GM23248 (cell line): ENCODE measurements at places on chromosomes 7 and 10. TPM values are rescaled to one million over a fixed set of nuclear protein-coding genes. Genes with fewer than 3 reads are reported as not detected.

The PPP3CB gene
- 29.5 and 37.6 TPM in 2 replicates for total RNA-seq

The LRGUK gene
- 0.13 TPM in 1 of 2 replicates, not detected in the other for total RNA-seq

The IL6 gene
- 15.3 and 18.7 TPM in 2 replicates for total RNA-seq

The AP1S1 gene
- 198 and 236 TPM in 2 replicates for total RNA-seq

The TMEM270 gene
- not detected in 2 replicates for total RNA-seq

The CH25H gene
- 25.2 and 34.9 TPM in 2 replicates for total RNA-seq

The SLC26A5 gene
- not detected in 2 replicates for total RNA-seq

The LEP gene
- total RNA-seq = 0.22 TPM in 1 of 2 replicates, not detected in the other

The TSPAN33 gene
- total RNA-seq = 0.76 TPM in 2 replicates

The CCL24 gene
- not detected in 2 replicates for total RNA-seq

The STEAP1 gene
- 97.7 and 120 TPM in 2 replicates for total RNA-seq

The MOGAT3 gene
- not detected in 2 replicates for total RNA-seq

DNA sequence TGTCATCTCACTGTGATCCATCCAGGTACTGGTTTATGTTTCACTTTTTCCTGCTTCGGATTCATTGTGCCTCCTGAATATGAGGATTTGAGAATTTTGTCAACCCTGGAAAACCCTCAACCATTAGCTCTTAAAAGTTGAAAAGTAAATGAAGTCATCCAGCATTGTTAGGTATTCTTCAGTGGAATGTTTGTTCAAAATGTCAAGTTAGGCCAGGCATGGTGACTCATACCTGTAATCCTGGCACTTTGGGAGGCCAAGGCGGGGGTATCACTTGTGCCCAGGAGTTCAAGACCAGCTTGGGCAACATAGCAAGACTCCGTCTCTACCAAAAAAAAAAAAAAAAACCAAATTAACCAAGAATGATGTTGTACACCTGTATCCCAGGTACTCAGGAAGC is 222.1 kb downstream of the NSUN6 start:
- no peak for DNase-seq
- no peaks in the 10 kb centered on the region for H3K36me3 ChIP-seq

GRCh38 chr10:18224626-18225445 is 84.6 kb downstream of the CACNB2 start:
- H3K27ac ChIP-seq = no peak overlapping the region
- H3K36me3 ChIP-seq = no peaks in the 10 kb centered on the region
- no peak overlapping the region for H3K4me3 ChIP-seq
- DNase-seq = no peak

GRCh38 chr10:124279298-124279697 is 139.4 kb downstream of the OAT start:
- no peaks in the 10 kb centered on the region for H3K4me1 ChIP-seq
- no peak overlapping the region for H3K27ac ChIP-seq
- no peaks in the 10 kb centered on the region for H3K36me3 ChIP-seq
- no peak for DNase-seq
- H3K4me3 ChIP-seq = no peak overlapping the region
- no peaks in the 10 kb centered on the region for H3K27me3 ChIP-seq

GRCh38 chr7:24883622-24884013 is 96.4 kb downstream of the OSBPL3 start:
- H3K27ac ChIP-seq = peak overlapping the region; percentile 62
- DNase-seq = no peak

GRCh38 chr10:84531396-84531795 is 203.0 kb downstream of the CCSER2 start:
- DNase-seq = peak; percentile 42
- H3K4me3 ChIP-seq = no peak overlapping the region
- H3K4me1 ChIP-seq = peaks cover 6% of the 10 kb centered on the region; the same call in 1 of the 2 replicates
- H3K36me3 ChIP-seq = no peaks in the 10 kb centered on the region
- no peak overlapping the region for H3K27ac ChIP-seq

GRCh38 chr10:22325272-22326144 is 4.6 kb downstream of the BMI1 start:
- peaks cover 37% of the 10 kb centered on the region for H3K36me3 ChIP-seq
- peak overlapping the region; percentile 65 for H3K27ac ChIP-seq
- DNase-seq = peak; percentile 89
- H3K4me1 ChIP-seq = peaks cover 35% of the 10 kb centered on the region
- peak overlapping the region; percentile 80 for H3K4me3 ChIP-seq
- 0 out of 2 replicates have a peak, but pooled peaks cover 5% of the 10 kb centered on the region for H3K27me3 ChIP-seq

DNA sequence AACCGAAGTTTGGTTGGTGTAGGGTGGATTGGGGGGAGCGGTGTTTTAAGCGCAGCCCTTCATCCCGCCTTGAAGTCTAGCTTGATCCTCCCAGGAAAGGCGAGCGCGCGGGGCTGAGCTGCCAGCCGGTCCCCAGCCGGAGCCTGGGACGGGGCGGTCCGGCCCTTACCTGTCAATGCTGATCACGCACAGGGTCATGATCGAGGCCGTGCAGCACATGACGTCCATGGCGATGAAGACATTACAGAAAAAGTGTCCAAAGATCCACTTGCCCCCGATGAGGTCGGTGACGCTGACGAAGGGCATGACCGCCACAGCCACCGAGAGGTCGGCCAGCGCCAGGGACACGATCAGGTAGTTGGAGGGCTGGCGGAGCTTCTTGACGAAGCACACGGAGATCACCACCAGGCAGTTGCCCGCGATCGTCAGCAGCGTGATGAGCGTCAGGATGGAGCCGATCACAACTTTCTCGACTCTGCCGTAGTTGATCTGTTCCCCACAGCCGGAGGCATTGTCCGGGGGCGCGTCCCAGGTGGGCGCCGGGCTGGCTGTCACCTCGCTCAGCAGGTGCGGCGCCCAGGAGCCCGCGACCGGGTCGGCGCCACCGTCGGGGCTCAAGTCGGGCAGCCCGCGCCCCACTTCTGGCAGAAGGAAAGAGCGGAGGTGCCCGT is 740 bp downstream of the HTR7 start:
- H3K36me3 ChIP-seq = no peaks in the 10 kb centered on the region
- no peak overlapping the region for H3K27ac ChIP-seq
- H3K4me3 ChIP-seq = peak overlapping the region; percentile 80

- no peak overlapping the region for H3K27ac ChIP-seq
- H3K4me3 ChIP-seq = no peak overlapping the region
- no peaks in the 10 kb centered on the region for H3K36me3 ChIP-seq
- peak; percentile 42 for DNase-seq
- no peaks in the 10 kb centered on the region for H3K4me1 ChIP-seq
- no peaks in the 10 kb centered on the region for H3K27me3 ChIP-seq
These were observed 6.9 kb downstream of the PRKAR2B start for GRCh38 chr7:107051376-107051775.

DNA sequence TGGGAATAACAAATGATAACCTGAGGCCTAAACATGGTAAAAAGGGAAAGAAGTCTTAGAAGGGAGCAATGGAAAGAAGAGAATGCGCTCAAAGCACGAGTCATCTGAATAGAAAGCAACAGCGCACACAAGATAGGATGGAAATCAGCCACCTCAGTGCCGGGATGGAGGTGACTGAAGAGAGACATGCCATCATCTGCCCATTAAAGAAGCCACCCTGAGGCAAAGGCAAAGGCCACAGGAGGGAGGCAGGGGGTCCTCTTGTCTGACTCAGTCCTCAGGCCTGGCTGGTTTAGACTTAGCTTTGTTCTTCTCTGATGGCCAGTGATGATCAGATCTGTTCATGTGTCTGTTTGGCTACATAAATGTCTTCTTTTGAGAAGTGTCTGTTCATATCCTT is 180.6 kb downstream of the CHCHD3 start:
- no peaks in the 10 kb centered on the region for H3K27me3 ChIP-seq
- H3K36me3 ChIP-seq = no peaks in the 10 kb centered on the region
- H3K4me1 ChIP-seq = no peaks in the 10 kb centered on the region
- no peak overlapping the region for H3K27ac ChIP-seq

- H3K27me3 ChIP-seq = no peaks in the 10 kb centered on the region
- H3K4me1 ChIP-seq = peaks cover 39% of the 10 kb centered on the region
- DNase-seq = peak; percentile 87
These were observed 489 bp downstream of the MAP3K8 start for GRCh38 chr10:30434273-30435072.

DNA sequence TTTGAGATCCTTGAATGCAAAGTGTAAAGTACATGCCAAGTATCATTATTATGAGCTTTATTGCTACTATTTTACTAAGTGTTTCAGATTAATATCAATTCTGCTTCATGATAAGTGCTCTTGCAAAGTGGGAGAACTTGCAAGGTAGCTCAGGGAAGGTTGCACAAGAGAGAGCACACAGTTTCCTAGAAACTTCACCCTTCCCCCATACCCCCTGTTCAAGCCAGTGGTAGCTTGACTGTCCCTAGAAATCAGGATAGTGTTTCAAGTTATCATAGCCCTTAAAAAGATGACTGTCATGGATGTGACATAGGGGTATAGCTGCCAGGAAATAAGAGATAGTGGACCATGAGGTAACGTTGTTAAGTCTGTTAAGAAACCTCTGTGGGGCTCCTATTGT is 251.5 kb downstream of the TRIL start:
- H3K27ac ChIP-seq = no peak overlapping the region
- H3K4me3 ChIP-seq = no peak overlapping the region
- no peaks in the 10 kb centered on the region for H3K27me3 ChIP-seq
- no peaks in the 10 kb centered on the region for H3K36me3 ChIP-seq

GRCh38 chr10:17831896-17832295 is 22.7 kb downstream of the MRC1 start:
- H3K27me3 ChIP-seq = no peaks in the 10 kb centered on the region
- H3K4me3 ChIP-seq = no peak overlapping the region
- no peaks in the 10 kb centered on the region for H3K36me3 ChIP-seq
- peaks cover 18% of the 10 kb centered on the region for H3K4me1 ChIP-seq

- no peak overlapping the region for H3K27ac ChIP-seq
- no peak overlapping the region for H3K4me3 ChIP-seq
- 0 out of 2 replicates have a peak, but pooled peaks cover 14% of the 10 kb centered on the region for H3K27me3 ChIP-seq
- H3K4me1 ChIP-seq = no peaks in the 10 kb centered on the region
- no peaks in the 10 kb centered on the region for H3K36me3 ChIP-seq
These were observed 23.9 kb downstream of the OPALIN start for GRCh38 chr10:96334616-96335526.

DNA sequence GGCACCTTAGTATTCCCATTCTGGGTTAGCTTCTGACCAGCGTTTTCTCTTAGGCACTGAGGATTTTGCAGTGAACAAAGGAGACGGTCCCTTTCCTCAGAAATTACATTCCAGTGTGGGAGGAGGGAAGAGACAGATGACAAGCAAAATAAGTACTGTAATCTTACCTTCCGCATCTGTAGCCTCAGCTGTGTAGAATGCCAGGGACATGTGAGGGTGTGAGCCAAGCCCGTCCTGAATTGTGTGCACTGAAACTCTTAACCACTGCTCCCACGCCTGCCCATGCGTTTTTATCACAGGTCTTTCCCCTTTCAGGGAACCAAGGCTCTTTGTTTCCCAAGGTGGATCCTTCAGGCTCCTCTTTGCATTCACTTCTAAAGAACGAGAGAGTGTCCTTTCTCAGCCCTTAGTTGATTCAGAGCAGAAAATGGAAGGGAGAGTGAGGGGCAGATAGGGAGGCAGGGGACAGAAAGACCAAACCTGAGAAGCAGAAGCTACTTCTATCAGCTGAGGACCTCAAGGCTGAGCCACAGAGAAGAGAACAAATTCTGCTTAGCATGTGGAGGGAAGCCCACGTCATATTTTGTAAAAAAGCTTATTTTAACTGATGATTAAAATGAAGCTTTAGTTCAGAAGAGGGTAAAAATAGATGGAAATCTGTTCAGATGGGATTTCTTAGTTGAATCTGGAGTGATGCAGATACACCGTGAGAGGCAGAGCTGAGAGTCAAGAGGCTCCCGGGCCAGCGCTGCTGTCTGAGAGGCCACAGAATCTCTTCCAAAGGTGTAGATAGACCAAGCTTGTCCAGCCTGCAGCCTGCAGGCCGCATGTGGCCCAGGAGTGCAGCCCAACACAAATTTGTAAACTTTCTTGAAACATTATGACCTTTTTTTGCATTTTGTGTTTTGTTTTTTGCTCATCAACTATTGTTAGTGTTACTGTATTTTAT is 122.5 kb downstream of the CCNY start:
- H3K36me3 ChIP-seq = no peaks in the 10 kb centered on the region
- H3K27me3 ChIP-seq = no peaks in the 10 kb centered on the region
- no peak overlapping the region for H3K4me3 ChIP-seq
- DNase-seq = no peak

- H3K4me1 ChIP-seq = peaks cover 25% of the 10 kb centered on the region
- H3K27ac ChIP-seq = peak overlapping the region; percentile 92
- no peaks in the 10 kb centered on the region for H3K27me3 ChIP-seq
- peaks cover 7% of the 10 kb centered on the region; the same call in 1 of the 2 replicates for H3K36me3 ChIP-seq
These were observed 588 bp downstream of the CYREN start for GRCh38 chr7:135169964-135170273.
